Activated T-cell treated with anti-CD3 and anti-CD28 coated beads, Interleukin-2, amount 50 U/mL, for 4 hours (primary cell): ENCODE measurements at places on chromosomes 16 and 17.

GRCh38 chr17:9755083-9755482 is 36.3 kb downstream of the DHRS7C start:
- DNase-seq: no peak

- no peak for DNase-seq
Observed at GRCh38 chr16:66408163-66409048, 18.7 kb upstream of the BEAN1 start.

- DNase-seq: peak; percentile 41
Observed at GRCh38 chr16:11586856-11587642, at the start of gene LITAF. Gene LITAF, minus strand, starts transcription at chr16:11586919. Its CDS starts 30,189 bp downstream, at chr16:11556730.

- DNase-seq: no peak
Observed at GRCh38 chr17:4098521-4099209, 44.2 kb downstream of the ZZEF1 start.

- DNase-seq: no peak
Observed at GRCh38 chr16:11495066-11495407, 91.7 kb downstream of the LITAF start.

DNA sequence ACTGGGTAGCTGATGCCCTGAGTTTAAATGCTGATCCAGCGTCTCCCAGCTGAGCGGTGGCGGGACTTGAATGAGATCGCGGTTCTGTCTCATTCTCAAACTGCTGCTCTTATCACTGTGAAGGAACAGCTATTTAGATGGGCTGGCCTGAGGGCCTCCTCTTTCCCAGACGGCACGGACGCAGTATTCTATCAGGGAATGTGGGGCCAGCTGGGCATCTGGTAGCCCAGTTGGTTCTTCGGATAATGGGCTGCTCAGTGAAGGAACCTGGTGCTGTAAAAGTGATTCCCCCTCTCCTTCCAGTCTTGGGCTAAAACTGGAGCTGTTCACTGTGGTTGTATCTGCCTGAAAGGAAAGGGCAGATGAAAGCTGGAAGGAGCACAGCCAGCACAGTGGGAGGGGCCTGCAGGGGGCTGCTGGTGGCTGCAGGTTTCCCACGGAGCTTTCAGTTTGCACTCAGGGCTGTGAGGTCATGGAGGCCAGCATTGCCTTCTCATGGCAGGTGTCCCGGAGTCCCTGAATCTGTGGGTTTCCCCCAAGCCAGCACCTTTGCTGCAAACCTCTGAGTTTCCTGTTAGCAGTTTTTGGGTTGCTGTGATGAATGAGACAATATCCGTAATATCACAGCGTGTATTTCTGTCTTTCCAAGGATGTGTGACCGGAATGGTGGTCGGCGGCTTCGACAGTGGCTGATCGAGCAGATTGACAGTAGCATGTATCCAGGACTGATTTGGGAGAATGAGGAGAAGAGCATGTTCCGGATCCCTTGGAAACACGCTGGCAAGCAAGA is 3.6 kb downstream of the IRF8 start:
- DNase-seq: peak; percentile 54

- peak; percentile 79 for DNase-seq
Observed at GRCh38 chr16:2715519-2715918, 4.5 kb downstream of the PRSS27 start.

GRCh38 chr16:75023009-75023408 is 24.2 kb downstream of the ZNRF1 start:
- DNase-seq: no peak

- DNase-seq: no peak
Observed at GRCh38 chr17:76267051-76267576, 2.0 kb downstream of the UBALD2 start.

DNA sequence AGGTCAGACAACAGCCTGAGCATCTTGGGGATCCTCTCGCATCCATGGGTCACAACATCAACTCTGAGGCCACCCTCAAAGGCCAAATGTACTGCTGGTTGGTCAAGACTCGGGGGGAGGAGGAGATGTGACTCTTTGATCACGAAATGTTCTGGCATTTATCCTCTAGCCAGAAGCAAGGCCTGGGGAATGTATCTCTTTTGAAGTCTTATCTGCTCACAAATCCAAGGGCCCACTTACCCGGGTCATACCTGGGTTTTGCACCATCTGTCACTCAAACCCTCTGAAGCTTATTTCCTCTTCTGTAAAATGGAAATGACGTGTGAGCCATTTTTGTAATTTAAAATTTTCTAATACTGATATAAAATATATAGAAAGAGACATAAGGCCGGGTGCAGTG is 13.2 kb downstream of the CA7 start:
- DNase-seq: no peak

DNA sequence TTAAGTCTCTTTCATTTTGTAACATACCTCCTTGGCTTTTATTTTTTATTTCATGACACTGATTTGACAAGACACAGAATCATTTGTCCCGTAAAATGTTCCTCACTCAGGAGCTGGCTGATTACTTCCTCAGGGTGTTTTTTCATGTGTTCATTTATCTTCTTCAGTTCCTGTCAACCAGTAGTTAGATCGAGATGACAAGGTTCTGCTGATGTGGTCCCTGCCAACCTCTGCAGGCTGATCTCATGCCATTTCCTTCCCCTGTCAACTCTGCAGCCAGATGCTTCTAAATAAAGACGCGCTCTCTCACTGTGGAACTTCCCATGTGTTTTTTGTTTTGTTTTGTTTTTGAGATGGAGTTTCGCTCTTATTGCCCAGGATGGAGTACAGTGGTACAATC is 8.1 kb upstream of the CXCL16 start:
- DNase-seq: no peak

GRCh38 chr16:77509796-77510195 is 75.0 kb upstream of the ADAMTS18 start:
- DNase-seq: no peak

- no peak for DNase-seq
Observed at GRCh38 chr17:44006272-44006597, 1.8 kb downstream of the NAGS start.

DNA sequence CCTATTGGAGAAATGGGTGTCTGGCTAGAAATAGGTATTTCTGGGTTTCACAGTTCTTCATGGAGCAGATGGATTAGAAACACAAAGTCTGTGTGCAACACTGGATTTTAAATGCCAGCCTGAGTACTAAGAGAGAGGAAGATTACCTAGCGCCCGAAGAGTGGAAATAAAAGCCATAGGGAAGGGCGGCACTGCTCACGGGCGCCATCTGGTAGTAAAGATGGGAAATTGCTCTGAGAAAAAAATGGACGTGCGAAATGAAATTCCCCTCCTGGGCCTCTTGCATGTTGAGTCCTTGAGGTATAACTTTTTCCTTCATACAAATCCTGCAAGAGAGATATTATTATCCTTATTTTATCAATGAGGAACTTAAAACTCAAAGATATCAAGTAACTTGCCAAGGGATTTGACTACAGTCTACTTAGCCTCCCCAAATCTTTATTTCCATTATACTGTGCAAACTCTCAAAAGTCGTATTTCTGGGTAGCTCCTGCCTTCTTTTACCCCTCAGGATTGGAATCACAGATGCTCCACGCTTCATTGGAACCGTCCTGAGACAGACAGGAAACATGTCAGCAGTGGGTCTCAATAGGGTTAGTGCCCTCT is 72.8 kb downstream of the MMD start:
- peak; percentile 9 for DNase-seq

DNA sequence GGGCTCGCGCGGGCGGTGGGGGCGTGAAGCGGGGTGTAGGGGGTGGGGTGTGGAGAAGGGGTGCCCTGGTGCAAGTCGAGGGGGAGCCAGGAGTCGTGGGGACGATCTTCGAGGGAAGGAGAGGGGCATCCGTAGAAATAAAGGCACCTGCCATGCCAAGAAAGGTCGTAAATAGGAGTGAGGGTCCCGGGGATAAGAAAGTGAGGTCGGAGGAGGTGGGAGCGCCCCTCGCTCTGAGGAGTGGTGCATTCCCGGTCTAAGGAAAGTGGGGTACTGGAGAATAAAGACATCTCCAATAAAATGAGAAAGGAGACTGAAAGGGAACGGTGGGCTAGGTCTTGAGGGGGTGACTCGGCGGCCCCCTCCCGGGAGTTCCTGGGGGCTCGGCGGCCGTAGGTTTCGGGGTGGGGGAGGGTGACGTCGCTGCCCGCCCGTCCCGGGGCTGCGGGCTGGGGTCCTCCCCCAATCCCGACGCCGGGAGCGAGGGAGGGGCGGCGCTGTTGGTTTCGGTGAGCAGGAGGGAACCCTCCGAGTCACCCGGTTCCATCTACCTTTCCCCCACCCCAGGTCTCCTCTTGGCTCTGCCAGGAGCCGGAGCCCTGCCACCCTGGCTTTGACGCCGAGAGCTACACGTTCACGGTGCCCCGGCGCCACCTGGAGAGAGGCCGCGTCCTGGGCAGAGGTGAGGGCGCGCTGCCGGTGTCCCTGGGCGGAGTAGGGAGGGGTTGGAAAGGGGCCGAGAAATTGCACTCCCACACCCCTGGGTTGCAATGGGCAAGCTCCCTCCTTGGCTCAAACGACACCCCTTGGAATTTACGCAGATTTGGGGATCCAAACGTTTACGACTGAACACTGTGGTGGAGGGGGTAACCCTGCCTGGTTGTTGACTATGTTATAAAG is 888 bp downstream of the CDH1 start:
- DNase-seq: no peak

DNA sequence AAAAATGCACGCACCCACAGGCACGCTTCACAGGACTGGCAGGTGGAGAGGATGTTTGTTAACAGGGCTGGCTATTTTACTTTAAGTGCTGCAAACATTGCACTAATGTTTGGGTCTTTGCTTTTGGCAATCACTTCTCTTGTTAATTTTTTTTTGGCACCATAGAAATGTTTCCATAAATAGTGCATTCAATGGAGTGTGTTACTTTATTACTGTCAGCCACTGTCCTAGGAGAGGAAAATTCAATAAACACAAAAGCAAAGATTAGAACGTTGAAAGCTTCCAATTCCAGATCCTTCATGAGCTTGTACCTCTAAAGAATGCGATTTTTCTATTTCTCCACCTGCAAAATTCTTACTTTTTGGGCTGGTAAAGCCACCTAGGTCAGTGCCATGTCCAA is 743.5 kb downstream of the WWOX start:
- DNase-seq: no peak

- DNase-seq: no peak
Observed at GRCh38 chr16:83390759-83391158, 417.0 kb upstream of the HSBP1 start.

- no peak for DNase-seq
Observed at GRCh38 chr17:7112510-7113108, 2.0 kb downstream of the ASGR2 start.

DNA sequence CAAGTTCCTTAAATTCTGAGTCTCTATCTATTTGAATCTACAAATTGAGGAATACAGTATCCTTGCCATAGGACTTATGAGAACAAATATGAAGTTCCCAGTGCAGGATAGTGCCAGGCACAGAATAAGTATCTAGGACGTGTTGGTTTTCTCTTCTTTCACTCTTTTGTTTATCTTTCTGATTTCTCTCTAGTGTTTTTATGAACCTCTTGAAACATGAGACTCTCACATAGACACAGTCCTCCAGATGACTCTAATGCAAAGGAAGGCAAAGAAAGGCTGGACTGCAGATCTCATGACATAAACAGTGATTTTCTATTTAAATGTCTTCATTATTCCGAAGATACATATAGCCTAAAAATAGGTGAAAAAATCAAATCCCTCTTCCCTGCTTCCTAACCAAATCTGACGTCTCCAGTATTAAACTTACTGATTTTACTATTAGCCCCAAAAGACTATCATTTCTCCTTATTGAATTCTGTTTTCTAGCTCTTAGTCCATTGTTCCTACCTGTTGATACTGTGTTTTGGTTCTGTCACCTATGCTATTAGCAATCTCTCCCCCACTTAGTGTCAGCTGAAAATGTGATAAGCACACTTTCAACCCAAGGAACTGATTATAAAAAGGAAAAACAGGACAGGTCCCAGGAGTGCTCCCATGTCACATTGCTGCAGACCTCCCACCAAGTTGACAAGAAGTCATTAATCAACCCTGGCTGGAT is 24.9 kb upstream of the ADAMTS18 start:
- DNase-seq: no peak

- DNase-seq: no peak
Observed at GRCh38 chr17:55852734-55853133, 101.9 kb downstream of the PCTP start.
